Ecto neural progenitor cell (in vitro differentiated cells): ENCODE measurements at places on chromosomes 12 and 14.

GRCh38 chr12:59597385-59597781, 1.6 kb downstream of the SLC16A7 start:
- DNase-seq: no peak

GRCh38 chr12:59010118-59010517, 89.8 kb upstream of the LRIG3 start:
- DNase-seq: no peak

DNA sequence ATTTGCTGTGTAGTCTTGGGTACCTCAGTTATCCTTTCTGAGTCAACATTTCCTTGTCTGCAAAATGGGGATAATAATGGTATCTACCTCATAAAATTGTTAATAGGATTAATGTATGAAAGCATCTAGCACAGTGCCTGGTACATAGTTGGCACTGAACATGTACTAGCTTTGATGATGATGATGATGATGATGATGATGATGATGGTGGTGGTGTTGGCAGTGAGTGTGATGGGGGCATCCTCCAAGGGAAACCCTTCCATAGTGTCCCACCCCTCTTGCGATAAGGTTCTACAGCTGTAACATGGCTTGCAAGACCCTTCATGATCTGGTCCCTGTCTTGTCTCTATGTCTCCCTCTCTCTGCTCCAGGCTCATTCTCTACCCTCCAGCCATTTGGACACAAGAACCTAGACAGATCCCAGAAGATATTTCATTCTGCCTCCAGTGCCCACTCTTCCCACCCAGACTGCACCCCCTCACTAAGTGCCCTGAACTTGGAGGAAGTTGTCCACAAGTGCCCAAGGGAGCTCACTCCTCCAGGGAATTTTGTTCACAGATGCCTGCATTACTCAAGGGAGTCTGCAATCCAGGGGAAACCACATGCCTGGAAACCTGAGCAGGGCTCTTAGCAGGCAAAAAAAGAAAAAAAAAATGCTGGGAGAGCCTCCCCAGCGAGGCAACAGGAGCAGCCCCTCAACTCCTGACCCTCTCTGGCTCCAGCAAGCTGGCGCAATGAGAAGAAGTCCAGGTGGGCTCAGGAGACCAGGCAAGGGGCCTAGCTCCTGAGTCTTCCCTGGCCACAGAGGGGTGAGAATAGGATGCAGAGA, 10.1 kb upstream of the BDKRB1 start:
- no peak for DNase-seq

DNA sequence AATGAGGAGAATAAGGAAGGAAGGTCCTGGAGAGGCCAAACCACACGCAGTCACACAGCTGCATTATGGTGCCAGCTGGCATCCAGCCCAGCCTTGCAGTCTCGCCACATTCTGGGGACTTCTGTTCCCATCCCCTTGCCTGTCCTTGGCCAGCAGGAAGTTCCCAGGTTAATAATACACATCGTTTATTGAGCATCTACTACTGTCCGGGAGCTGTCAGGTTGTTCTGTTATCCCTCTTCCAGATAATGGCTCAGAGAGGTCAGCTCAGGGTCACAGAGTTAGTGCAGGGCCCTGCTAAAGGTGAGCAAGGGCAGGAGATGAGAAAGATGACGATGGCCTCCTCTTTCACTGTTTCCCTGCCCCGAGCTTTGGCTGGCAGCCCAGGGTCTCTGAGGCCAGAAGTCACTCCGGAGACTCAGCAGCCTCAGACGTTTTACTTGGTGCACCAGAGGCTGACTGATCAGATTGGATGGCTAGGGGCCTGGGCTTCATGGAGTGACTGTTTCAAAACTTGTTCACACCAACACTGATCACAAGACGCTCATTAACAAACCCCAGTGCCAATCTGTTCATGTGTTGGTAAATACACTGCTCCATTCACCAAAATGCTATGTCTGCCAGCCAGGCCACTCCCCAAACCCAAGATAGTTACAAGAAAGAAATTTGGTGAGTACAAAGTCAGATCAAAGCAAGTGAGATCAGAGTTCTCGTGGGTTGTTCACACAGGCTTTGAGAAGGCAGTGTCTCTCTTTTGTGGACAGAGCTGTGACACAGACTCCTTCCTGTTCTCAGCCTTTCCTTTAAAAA, 79.2 kb downstream of the B4GALNT3 start:
- DNase-seq: peak; percentile 46

GRCh38 chr12:19946550-19946949, 421.8 kb upstream of the PDE3A start:
- DNase-seq: no peak

- no peak for DNase-seq
These were observed 36.0 kb upstream of the GLIPR1 start for GRCh38 chr12:75444429-75445136.

- no peak for DNase-seq
These were observed 56.2 kb upstream of the SLC2A13 start for GRCh38 chr12:40162033-40162432.

- DNase-seq: no peak
These were observed 309.8 kb downstream of the TMEM121 start for GRCh38 chr14:105836160-105836559.

- DNase-seq: no peak
These were observed 37.5 kb downstream of the ZFC3H1 start for GRCh38 chr12:71626098-71626497.

- no peak for DNase-seq
These were observed 6.1 kb upstream of the AMIGO2 start for GRCh38 chr12:47085815-47086252.

DNA sequence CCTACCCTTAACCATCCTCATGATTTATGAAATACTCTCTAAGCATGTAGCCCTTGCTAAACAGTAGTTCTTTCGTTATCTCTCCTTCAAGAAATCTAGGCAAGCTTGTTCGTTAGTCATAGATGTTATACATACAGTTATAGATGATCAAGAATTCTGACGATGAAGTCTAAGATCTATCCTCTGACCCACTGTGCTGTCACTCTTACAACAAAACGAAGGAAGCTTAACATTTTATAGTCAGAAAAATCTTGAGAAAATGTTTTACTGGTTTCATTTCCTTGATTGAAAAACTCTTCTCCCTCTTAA, 68.9 kb downstream of the SPPL3 start:
- DNase-seq: no peak

DNA sequence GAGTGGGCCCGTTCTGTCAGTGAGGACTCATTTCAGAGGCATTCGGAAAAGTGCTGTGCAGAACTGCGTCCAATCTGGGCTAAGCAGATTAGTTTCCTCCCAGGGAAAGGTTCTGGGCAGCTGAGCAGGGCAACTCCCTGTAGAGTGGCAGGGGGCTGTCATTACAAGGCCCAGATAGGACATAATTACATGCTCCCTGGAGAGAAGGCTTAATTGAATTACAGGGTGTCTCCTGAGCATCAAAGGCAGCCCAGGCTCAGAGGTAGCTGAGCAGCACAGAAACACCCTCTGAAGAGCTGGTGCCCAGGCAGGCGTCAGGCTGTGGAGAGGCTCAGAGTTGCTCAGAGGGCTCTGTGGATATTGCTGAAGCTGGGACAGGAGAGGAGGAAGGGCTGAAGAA, 36.0 kb downstream of the SLC8A3 start:
- no peak for DNase-seq
